Posterior vena cava (tissue), 2 donors: ENCODE measurements at places on chromosomes 1 and 21. TPM values are rescaled to one million over a fixed set of nuclear protein-coding genes. Genes with fewer than 3 reads are reported as not detected.

Gene ADAMTS4
- total RNA-seq = 28.0 TPM

Gene KRTAP12-2
- not detected for total RNA-seq

Gene SEC16B
- total RNA-seq = 4.9 TPM

Gene CD101
- total RNA-seq = 2.1 TPM

Gene PTAFR
- 9.3 TPM for total RNA-seq

Gene CYP4A11
- not detected for total RNA-seq

Gene NCAM2
- total RNA-seq = 5.5 TPM

Gene TIE1
- 32.5 TPM for total RNA-seq

Gene IFT25
- 23.7 TPM for total RNA-seq

Gene PLEKHO1
- total RNA-seq = 55.6 TPM

Gene OR10K1
- not detected for total RNA-seq

GRCh38 chr1:111201275-111202090 lies 1.0 kb upstream of the DENND2D start:
- no peak for DNase-seq

- no peak for DNase-seq
Observed at GRCh38 chr1:73564294-73564693, 633.7 kb downstream of the LRRIQ3 start.

GRCh38 chr1:1858382-1859086 lies 32.4 kb downstream of the GNB1 start:
- DNase-seq = peak; percentile 91

DNA sequence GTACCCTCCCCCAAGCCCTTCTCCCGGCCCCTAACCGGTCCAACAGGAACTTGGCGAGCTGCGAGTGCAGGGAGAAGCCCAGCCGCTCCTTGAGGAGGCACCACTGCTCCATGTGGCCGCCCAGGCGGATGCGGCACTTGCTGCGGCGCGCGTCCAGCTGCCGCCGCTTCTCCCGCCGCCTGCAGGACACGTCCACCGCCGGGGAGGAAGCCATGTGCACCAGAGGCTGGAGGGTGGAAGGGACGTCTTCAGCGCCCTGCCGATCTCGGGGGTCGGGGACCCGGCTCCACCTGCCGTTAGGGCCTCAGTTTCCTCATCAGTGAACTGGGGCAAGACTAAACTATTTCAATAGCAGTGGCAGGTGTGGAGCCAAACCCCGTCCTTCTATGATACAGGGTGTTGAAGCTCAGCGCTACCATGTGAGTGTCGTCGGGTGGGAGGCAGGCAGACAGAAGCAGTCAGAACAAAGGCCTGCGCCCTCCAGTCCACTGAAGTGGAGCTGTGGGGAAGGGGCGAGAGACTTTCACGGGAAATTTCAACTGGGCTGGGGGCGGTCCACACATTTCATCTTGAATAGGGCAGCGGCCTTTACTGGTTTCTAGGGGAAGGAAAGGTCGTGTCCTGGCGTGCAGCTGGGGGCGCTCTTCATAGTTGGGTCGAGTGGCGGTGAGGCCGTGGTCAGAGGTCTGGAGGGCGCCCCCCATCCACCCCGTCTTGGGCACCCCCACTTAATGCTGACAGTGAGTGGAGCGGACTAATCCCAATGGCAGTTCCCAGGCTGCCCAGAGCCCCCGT lies 592 bp downstream of the ZNF692 start:
- peak; percentile 90 for DNase-seq

GRCh38 chr1:165686971-165687433 lies 11.4 kb downstream of the ALDH9A1 start:
- no peak for DNase-seq

DNA sequence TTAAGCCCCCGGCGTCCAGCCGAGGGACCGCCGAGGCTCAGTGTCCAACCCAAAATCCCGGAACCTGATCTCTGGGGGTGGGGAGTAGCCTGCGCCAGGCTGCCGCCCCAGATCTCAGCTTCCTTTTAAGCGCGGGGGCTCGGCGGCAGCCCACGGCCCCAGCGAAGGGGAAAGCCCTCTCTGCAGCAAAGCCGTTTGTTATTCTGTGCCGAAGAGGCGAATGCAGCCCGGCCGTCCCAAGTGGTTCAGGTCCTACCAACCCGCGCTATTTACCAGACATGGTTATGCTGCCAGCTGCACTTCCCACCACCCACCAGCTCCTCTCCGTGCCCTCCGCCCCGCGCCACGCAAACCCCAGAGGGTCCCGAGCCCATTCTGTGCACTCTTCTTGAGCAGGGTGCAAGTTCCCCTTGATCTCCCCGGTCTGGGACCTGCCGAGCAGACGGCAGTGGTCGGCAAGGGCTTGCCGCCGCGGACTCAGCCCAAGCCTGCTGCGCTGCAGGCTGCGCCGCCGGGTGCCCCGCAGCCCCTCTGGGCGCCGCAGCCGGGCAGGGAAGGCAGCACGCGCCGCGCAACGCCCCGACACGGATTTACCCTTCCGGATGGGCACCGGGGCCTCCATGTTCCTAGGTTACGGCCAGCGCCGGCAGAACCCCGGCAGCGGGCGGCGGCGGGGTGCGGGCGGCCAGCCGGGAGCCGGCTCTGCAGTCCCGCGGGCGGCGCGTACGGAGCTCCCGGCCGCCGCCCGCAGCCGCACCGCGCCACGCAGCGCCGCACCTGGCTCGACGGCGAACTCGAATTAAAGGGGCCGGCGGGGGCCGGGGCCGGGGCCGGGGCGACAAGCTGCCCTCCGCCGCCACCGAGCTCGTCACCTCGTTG lies 738 bp upstream of the KCNA2 start:
- peak; percentile 81 for DNase-seq

- no peak for DNase-seq
Observed at GRCh38 chr1:48627486-48627885, 149.2 kb downstream of the BEND5 start.

DNA sequence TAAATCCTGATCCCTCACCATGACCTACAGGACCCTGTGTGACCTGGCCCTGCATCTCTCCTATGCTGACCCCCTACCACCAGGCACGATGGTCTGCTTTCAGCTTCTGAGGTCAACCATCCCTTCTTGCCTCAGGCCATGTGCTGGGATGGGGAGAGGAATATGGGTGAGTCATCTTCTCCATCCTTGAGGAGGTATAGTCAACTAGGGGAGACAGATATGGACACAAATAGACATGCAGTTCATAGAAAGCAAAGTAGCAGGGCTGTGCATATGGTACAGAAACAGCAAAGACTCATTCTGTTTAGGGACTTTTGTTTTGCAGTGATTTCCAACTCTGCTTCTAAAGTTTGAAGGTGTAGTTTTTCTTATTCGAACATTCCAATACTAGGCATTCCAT lies 250.8 kb upstream of the FGGY start:
- DNase-seq = no peak

DNA sequence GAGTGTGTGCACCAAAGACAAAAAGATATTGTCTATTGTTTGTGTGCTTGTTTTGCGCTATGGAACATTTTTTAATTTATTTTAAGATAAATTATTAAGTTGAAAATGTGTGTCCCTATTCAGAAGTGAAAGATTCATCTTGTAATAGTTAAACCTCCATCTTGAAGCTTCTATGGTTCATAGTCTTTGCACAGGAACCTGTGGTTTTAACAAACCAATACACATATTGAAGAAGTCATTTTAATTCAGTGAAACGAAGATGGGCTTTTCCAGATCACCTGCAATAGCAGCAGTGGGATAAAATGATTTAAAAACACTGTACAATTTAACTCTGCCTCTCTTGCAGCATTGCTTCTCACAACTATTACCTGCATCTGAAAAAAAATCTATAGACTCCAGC lies 42.6 kb upstream of the QSOX1 start:
- DNase-seq = no peak

DNA sequence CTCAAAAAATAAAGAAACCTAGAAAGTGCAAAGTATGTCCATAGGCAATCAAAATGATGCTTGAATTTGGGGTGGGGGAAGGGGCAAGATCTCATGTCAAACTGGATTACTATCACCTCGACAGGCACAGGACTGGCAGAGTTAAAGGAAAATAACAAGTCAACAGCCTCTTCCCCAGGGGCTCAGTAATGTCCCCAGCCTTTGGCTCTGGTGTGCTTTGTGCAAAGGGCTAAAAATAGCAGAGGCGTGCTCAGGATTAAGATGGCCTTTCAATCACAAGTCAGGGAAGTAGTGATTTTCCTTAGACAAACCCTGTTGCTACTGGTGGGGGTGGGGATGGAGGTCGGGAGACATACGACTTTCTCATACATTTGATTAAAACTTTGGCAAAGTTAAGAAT lies 63.5 kb upstream of the OLIG2 start:
- no peak for DNase-seq

DNA sequence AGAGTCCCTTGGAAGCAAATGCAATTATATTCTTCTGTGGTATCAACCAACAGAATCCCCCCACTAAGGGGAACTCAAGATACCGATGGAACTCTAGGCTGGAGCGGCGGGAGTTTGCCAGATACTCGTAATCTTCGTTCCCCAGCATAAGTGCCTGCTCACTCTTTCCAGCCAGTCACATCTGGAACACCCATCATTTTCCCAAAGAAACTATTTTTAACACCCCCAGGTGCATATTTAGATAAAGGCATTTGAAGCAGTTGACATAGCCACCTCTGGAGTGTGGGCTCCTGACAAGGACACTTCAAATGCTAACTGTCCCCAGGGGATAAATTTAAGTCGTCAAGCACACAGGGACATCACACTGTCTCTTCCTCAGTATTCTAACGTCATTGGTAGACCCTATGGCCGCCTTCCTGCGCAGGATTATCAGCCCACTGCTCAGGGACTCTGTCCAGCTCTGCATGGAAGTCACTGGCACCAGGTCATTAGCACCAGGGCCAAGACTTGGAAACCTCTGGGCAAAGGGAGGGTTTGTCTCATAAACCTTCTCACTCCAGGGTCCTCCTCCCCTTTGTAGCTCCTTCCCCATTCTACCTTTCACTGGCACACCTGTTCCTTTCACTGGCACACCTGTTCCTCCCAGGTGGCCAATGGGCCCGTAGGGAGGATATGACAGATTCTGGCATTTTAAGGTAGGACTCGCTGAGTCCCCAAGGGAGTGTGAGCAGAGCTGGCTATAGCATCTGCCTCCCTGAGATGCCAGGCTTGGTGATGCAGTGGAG lies 48.8 kb downstream of the H3-3A start:
- DNase-seq = peak; percentile 81

DNA sequence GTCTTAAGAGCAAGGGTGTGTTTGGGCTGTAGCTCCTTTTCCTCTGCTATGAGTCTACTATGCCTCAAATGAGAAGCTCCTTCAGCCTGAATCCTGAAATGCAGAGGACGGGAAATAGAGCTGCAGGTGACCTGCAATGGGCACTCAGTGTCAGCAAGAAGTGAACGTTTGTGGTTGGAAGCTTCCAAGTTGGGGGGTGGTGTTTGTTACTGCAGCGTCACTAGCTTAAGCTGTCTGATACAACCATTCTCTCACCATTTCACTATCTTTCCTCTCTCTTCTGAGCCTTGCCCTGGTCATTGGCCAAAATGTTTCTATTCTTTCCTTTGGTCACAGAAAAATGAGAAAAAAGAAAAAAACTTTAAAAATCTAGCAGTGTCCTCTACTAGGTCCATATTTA lies 19.4 kb downstream of the TRIM67 start:
- DNase-seq = no peak

DNA sequence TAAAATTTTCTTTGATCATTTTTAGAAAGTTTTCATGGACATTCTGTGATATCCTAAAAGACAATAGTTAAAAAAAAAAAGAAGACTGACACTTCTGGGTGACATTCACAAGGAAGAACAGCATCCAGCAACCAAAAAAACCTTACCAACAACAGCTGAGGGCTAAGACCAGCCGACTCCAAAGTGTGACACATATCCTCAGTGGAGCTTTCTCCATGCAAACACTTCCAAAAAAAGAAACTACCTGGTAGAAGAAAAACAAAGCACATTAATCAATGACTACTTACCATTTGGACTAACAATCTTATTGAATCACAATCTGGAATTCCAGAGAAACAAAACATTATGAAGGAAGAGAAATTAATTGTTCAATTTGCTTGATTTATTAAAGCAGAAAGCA lies 88.2 kb downstream of the IARS2 start:
- no peak for DNase-seq

DNA sequence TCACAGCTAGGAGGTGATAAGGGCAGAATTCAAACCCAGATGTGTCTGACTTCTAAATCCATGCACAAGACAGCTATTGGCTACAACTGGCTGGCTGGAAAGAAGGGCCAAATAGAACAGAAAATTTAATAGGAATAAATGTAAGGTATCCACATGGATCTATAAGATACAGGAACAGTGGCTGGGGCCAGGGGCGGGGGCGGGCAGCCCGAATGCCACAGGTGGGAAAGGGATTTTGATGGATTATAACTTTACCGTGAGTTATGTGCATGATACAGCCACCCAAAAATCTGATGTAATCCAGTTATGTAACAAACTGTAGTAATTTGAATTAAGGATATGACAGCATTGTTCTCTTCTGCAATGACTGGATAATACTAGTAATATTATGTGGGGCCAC lies 87.0 kb upstream of the COA6 start:
- no peak for DNase-seq

- DNase-seq = peak; percentile 86
Observed at GRCh38 chr1:183957216-183957830, 80.2 kb downstream of the COLGALT2 start.

GRCh38 chr1:7430691-7431090 lies 340.4 kb upstream of the VAMP3 start:
- no peak for DNase-seq

GRCh38 chr1:202113690-202114300 lies 8.9 kb upstream of the GPR37L1 start:
- no peak for DNase-seq

DNA sequence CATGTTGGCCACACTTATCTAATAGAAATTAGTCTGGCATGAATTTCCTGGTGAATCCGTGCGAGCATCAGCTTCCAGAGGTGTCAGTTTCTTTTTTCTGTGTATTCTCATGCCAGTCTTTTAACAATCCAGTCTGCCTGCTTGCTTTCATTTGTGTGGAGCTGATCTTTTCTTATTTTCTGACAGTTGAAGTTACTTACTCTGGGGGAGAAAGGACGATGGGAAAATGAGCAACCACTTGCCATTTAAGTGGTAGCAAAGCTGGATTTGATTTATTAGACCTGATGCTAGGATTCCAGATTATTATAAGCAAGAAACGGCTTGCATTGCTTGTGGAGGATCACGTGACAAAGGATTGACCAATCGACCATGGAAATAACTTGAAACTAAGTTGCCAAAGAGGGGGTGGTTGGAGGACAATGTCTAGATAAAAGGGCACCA lies 24.3 kb upstream of the APP start:
- no peak for DNase-seq

GRCh38 chr1:169240449-169241232 lies 127.0 kb downstream of the NME7 start:
- DNase-seq = no peak
